Cortex of kidney (tissue), 1 donor: ENCODE measurements at places on chromosomes 3 and 15.

DNA sequence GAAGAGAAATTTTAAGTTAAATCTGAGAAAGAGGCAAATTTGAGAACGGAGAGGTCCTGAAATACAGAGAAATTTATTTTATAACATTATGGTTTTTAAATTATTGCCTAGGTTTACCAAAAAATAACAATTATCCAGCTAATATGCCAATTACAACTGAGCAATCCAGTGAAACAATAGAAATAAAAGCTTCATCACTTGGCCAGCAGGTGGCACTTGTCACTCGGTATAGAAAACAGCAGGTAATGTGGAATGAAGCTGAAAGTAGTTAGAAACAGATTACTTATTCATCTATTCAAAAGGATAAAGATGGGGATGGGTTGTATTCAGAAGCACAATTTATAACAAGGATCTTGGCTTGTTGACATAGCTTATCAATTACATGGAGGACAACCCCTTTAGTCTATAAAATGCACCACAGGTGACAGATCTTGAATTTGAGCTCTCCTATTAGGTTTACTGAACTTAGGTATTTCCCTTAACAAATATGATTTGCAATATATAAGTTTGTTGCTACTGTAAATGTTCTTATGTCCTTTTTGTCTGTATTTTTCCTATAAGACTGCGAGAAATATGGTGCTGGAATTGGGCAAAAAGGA lies 70.1 kb upstream of the GUCA1C start:
- no peak for DNase-seq

GRCh38 chr3:182092662-182093262 lies 381.0 kb downstream of the SOX2 start:
- DNase-seq = no peak

DNA sequence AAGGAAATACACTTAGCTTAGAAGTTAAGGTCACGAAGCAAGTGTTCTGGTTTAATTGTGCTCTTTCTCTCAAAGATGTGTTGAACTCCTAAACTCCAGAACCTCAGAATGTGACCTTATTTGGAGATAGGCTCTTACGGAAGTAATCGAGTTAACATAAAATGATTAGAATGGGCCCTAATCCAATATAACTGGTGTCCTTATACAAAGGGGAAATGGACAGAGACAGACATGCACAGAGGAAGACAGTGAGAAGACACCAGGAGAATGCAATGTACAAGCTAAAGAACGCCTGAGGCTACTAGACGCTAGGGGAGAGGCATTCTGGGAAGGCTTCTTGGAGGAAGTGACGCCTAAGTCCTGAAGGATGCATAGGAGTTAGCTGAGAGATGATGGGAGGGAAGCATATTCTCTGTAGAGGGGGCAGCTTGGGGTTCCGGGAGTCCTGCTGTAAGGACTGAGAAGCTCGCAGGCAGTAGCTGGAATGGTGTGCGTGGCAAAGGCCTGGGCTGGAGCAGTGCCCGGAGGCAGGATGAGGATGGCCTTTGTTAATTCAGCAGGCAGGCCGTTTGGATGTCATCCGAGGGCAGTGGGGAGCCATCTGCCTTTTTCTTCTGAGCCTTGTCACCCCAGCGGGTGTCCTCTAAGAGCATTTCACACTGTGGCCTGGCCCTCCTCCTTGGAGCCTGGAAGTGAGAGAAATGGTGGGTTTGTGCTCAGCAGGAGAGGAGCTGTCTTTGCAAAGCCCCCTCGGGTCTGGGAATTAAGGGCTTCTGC lies 513.4 kb downstream of the SHQ1 start:
- DNase-seq = no peak

GRCh38 chr3:124248471-124249028 lies 256.6 kb upstream of the ROPN1 start:
- DNase-seq = no peak

- no peak for DNase-seq
Measured at GRCh38 chr15:73009066-73010056, 42.9 kb upstream of the NEO1 start.

DNA sequence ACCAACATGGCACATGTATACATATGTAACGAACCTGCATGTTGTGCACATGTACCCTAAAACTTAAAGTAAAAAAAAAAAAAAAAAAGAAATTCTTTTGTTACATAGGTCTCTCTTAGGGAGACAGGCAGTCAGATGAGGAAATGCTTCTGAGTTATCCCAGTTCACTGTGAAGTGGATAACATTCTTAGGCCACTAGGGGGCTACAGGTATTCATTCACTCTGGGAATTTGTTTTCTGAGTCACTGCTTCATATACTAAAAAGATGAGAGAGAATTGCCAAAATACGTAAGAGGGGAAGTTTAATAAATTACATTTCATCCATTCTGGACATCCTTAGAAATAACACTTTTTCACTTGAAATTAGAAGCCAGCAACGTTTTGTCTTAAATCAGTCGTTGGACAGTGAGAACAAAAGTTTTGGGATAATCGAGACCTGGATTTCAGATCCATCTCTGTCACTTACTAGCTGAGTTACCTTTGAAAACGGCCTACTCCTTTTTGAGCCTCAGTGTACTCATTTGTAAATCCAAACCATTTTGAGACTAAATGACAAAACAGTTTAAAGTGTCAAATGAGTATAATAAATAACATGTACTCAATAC lies 738.4 kb upstream of the ALCAM start:
- DNase-seq = no peak

DNA sequence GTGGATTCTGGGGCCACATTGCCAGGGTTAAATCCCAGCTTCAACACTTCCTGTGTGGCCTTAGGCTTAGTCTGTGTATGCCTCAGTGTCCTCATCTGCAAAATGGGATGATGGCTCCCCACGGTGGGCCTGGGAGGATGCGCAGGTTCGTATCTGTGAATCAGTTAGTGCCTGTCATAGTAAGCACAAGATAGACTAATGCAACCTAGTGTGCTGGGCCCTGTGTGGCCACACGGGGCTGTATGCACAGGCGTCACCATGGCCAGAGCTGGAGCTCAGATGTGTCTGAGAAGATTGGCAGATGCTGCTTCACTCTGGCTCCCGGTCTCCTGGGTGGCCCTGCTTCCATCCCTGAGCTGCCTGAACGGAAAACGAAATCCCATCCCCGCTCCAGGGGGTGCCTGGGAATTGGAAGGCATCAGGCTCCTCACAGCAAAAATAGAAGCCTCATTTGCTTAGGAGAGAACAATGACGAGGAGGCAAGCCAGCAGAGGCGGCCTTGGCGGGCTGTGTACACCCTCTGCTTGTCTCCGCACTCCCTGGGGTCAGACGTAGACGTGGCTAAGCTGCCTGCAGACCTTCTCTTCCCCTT lies 103.6 kb downstream of the APBA2 start:
- DNase-seq = no peak

DNA sequence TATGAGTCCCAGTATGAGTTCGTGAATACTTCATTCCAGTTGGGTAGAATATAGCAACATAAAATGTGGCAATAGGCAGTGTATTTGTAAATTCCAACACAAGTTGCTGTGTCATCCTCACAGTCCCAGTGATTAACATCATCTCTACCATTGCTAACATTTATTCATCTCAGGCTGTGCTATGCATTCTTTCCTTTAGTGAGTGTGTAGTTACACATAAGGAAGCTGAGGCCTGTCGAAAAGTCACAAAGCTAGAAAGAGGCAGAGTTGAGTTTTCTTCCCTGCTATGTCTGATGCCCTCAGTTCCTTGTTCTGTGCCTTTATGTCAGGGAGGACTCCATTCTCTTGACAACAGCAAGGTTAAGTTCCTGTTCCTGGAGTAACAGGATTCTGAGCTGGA lies 96.4 kb downstream of the FNDC3B start:
- no peak for DNase-seq

DNA sequence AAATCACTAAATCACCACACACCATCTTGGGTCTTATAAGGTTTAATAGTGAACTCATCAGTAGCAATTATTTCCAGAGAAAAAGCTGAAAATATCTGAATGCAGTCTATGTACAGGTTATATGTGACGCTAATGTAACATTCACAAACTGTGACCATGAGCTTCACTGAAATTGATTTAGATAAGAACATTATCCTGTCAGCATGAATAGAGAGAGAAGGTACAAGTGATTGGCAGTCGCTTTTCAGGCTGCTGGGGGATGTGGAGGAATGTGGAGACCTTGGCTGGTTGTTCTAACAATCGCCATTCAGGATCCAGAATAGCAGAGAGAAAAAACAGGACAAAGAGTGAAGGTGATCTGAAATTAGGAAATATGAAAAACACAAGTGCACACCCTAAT lies 98.1 kb downstream of the CADPS start:
- DNase-seq = no peak

DNA sequence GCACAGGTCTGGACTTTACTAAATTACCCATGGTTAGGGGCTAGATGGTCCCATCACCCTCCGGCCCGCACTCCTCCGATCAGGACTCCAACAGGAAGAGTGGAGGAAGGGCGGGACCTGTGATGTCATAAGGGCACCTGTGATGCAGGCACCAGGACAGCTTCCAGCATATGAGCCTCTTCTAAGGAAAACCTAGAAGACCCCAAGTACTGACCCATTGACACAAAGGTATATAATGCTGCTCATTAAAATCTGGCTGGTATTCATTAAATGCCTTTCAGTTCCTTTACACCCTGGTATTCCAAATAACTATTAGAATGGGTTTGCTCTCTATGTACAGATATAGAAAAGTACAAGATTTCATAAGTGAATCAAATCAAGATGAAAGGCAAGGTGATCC lies at the start of gene IQCF5:
TSS of gene IQCF5 (minus strand) at position 101 of the 400 bp plus-strand sequence. CDS start at position 31, 70 bp downstream.
- no peak for DNase-seq

DNA sequence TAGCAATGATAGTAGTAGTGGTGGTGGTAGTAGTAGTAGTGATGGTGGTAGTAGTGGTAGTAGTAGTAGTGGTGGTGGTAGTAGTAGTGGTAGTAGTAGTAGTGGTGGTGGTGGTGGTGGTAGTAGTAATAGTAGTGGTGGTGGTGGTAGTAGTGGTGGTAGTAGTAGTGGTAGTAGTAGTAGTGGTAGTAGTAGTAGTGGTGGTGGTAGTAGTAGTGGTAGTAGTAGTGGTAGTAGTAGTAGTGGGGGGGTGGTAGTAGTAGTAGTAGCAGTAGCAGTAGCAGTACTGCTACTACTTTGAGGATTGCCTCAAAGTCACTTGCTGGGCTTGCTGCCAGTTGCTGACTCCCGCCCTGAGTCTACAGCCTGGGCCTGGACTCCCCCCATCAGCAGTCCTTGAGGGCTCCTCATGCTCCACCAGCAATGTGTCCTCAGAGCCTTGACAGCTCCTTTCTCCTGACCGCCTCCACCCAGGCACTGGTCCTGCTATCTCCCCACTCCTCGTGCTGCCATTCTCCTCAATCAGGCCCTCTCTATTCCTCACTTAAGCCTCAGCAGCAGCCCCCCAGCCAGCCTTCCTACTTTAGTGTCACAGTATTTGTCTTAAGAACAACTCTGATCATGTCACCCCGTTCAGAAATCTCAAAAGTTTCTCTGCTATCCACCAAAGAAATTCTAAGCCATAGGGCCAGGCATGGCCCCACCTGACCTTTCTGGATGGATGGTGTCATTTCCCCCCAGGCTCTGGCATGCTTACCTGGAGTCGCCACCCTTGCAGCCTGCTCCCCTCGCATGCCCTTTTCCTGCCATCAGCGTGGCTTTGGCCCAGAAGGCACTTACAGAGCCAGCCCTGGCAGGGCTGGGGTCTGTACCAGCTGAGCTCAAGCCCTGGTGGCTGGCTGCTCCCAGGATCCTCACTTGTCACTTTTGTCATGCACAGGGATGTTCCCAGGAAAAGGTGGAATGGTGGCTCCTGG lies 45.6 kb downstream of the DLEC1 start:
- DNase-seq = no peak

GRCh38 chr3:30692498-30693130 lies 86.2 kb downstream of the TGFBR2 start:
- DNase-seq = no peak

- peak; percentile 35 for DNase-seq
Measured at GRCh38 chr15:39580485-39581241, at the start of gene THBS1. Gene THBS1, plus strand, starts transcription at chr15:39581079. Its CDS starts 779 bp downstream, at chr15:39581858.

- no peak for DNase-seq
Measured at GRCh38 chr3:57935539-57935938, 72.7 kb upstream of the FLNB start.

DNA sequence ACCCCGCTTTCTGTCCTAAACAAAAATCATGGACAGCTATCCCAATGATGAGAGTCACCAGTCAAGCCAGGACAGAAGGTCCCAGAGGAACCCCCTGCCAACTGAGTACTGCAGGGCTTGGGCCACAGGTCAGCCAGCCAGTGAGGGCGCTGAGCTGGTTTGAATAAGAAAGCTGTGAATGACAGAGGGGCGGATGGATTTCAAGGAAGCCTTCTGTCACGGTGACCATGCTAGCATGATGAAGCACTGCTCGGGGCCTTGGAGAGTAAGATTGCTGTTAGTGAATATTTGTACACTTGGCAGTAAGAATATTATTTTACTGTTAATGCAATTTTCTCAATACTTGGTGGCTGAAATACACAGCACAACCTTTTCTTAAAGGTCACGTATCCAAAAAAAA lies 734.0 kb upstream of the NR2F2 start:
- DNase-seq = no peak

GRCh38 chr3:78497767-78498166 lies 1270.0 kb downstream of the ROBO1 start:
- DNase-seq = no peak

DNA sequence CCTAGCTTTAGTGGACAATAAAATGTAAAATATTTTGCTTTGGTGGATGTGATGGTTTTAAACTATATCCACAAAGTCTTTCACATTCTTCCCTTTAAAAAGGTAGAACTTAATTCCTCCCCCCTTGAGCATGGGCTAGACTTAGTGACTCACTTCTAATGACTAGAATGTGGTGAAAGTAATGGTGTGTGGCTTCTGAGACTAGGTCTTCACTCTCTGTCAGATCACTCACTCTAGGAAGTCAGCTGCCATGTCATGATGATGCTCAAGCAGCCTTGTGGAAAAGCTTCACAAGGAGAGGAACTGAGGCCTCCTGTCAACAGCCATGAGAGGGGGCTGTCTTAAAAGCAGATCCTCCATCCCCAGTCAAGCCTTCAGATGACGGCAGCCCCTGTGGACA lies 4.2 kb downstream of the LRRC2 start:
- no peak for DNase-seq

- no peak for DNase-seq
Measured at GRCh38 chr3:4895838-4896237, 83.4 kb upstream of the BHLHE40 start.

DNA sequence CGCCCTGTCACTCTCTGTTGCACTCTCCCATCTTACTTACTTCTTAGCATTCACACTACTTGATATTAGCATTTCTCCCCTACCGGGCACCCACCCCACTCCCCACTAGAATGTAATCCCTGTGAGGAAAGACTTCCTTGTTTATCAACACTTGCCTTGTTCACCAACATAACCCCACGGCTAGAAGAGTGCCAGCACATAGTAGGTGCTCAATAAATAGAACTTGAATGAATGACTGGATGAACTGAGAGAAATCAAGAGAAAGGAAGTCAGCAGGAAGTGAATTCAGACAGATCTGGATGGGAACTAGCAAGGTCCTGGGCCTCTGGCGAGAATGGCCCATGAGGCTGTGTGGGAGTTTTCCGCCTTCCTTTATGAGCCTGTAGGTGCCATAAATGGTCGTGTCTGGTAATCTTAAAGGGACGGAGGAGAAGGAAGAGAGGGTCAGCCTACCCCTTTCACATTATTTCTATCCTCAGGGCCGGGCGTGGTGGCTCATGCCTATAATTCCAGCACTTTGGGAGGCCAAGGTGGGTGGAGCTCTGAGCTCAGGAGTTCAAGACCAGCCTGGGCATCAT lies 42.4 kb upstream of the HERC1 start:
- DNase-seq = no peak

GRCh38 chr15:23566071-23566554 lies 639 bp downstream of the MKRN3 start:
- DNase-seq = no peak
